Natural killer cell (primary cell): ENCODE measurements at places on chromosomes 6 and 20.

GRCh38 chr6:75176076-75176582 lies 29.7 kb downstream of the COL12A1 start:
- no peak for DNase-seq

GRCh38 chr20:45016089-45016671 lies 49.9 kb downstream of the STK4 start:
- no peak for DNase-seq

DNA sequence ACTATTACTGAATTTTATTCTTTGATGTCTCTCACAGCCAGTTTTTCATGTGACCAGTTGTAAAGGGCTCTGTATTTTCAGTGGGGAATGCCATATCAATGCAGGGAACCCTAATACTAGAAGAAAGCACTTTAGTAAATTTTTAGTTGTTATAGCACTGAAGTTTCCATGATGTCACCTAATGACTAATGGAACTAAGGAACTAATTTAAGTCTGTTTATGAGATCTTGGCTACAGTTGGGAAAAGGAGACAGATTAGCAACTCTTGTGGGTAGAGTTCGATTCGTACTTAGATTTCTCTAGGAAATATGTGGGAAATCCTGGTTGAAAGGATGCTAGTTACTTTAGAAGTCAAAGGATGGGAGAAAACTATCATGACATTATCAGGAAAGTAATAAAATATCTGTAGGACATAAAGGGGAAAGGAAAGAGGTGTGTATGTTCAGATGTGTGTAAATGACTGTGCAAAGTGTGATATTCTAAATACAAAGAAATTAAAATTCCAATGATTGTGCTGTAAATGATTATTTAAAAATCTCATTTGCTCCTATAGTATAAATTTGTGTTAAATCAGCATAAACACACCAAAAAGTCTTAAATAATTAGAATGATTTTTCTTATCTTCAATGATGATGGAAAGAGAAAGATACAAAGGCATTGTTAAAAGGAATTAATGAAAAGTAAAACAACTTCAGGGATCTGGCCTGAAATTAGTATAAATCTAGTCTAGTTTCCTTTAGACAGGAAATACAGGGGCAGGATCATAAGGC lies 103.4 kb downstream of the LRRC1 start:
- DNase-seq: no peak

DNA sequence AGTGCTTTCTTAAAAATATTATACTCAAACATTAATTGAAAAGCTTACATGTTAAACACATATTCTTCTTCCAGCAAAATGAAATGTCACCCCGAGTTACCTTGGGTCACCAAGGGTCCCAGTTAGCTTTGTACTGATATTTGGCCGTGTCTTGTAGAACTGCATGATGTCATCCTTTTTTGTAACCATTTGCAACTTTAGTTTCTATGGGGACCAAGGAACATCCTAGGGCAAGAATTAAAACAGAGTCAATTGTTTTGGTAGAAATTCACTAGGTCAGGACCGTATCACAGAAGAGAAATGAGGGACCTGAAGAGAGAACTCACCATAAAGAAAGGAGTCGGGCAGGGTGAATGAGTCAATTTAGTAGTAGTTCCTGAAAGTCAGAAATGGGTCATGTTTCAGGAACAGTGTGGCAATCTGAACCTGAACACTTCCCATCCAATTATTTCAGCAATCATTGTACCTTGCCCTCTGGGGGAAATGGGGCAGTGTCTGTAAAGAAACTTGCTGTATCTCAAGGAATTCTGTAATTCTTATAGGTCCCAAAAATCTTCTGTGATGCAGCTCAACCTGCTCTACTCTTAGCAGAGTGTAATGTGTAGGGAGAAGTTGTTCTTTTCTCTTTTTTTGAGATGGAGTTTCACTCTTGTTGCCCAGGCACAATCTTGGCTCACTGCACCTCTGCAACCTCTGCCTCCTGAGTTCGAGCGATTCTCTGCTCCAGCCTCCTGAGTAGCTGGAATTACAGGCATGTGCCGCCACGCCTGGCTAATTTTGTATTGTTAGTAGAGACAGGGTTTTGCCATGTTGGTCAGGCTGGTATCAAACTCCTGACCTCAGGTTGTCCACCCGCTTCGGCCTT lies 5.3 kb upstream of the AKAP7 start:
- no peak for DNase-seq

GRCh38 chr20:2521369-2522305 lies 12.9 kb upstream of the ZNF343 start:
- DNase-seq: no peak

DNA sequence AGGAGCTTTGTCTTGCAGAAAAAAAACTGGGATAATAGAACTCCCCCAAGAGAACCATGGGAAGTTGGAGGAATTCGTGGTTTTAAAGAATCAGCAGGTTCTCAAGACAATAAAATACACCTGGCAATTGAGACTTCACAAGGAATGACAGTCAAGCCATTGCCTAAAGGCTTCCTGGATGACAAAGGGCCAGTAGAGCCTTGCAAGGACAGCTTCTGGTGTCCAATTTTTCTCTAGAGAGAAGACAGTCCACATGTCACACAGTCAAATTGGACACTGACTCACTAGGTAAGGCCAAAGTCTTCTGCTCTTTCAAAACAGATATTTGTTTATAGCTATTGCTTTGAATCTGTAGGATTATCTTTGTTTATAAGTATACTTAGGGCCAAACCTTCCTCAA lies 80.3 kb upstream of the BMP5 start:
- no peak for DNase-seq

GRCh38 chr6:107102414-107102805 lies 12.9 kb downstream of the BEND3 start:
- no peak for DNase-seq

DNA sequence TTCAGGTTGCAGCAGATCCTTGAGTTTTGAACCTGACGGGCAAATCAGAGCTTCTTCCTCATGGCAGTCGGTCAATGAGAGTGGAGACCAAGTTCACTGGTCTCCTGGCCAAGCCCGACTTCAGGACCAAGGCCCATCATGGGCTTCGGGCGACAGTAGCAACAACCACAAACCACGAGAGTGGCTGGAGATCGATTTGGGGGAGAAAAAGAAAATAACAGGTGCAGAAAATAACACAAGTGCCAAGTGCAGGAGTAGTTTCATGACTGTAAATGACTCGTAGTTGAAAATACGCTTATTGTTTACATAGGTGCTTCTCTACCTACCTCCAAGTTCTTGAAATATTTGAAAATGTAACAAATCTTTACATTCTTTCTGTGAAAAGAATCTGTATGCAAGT lies 56.1 kb downstream of the DCBLD1 start:
- no peak for DNase-seq

DNA sequence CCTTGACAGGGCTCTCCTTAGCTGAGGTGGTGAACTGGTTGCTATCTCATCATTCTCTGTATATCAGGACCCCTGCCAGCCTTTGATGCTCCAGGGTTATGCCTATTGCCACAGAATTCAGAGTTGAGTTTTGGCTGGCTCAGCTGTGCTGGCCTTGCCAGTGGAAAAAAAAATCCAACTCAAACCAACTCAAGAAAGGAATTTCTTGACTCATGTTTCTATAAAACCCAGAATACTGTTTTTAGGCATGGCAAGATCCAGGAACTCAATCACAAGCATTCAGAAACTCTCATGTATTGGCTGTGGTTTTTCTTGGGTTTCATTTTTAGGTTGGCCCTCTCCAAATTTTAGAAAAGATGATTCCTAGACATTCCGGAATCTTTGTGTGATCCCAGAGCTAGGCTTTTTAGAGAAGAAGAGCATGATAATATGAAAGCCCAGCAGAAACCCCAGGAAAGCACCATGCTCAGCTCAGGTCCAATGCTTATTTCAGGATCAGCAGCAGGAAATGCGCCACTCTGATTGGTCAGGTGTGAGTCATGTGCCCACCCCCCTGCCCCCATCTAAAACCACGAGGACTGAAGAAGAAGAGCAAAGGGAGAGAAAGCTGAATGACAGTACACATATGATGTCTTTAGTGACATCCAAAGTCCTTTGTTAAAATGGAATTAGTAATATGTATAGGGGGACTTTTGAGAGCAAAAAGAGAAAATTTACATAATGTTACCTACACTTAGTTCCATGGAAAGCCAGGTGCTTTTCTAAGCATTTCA lies 122.9 kb downstream of the RNF144B start:
- DNase-seq: no peak

GRCh38 chr6:114024746-114025145 lies 53.8 kb upstream of the HDAC2 start:
- no peak for DNase-seq

- no peak for DNase-seq
Measured at GRCh38 chr6:158387578-158387977, 75.3 kb downstream of the TULP4 start.

DNA sequence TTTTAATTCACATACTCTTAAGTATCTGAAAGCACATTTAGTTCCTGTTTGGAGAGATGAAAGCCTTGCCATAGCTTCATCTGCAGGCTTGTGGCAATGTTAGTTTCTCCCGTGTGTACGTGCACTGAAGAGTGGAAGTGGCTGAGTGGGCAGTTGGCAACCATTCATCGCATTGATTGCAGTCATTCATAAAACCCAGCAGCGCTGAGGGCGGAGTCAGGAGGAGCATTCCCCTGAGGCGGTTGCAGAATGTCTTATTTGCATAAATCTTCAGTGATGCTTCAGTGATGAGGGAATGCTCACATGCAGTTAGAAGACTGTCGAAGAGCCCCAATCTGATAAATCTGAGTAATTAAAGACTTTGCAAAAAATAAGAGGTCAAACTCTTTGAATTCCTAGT lies 79.1 kb downstream of the RIMS1 start:
- DNase-seq: no peak

DNA sequence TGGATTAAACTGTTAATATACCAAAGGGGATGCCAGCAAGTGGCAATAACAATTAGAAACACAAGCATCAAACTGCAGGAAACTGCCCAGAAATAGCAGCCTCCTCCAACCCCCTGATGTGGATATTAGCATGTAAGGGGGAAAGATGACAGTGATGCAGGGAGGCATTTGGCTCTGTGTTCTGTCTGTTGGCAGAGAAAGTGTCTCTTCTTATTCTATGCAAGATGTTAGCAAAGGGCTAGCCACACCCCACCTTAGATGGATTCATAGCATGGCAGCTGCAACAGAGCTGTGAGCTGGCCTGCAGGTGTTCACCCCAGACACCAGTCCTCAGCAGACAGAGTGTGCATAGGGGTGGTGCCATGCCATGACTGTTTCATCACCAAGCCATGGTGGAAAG lies 38.0 kb downstream of the SCP2D1 start:
- DNase-seq: no peak

GRCh38 chr6:151140767-151141166 lies 99.0 kb upstream of the AKAP12 start:
- DNase-seq: no peak

GRCh38 chr6:137522831-137523230 lies 28.6 kb upstream of the OLIG3 start:
- DNase-seq: no peak

DNA sequence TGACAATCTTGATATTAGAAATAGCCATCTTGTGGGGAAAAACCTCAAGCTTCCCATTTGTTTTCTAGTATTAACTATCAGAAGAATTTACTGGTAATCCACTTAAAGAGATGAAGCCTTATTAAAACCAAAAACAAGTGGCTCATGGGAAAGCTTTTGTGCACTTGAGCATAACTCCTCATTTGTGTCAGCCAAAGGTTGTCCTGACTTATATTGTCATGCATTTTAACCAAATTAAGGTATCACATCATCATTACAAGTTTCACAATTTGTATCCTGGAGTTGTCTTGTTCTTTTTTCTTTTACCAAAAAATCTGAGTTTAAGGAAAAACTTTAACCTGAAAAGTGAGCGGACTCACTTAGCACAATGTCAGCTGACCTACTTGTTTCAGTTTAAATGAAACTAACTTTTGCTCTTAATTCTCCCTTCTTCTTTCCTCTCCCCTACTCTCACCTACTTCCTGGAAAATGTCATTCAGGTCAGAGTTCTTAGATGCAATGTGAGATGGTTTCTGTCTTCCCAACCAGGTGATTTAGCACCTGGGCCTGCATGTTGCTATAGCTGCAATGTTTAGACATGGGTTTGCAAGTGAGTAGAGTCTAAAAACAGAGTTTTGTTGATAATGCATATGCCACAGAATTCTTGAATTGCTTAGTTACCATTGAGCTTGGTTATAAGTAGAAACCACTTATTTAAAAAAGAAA lies 82.8 kb downstream of the TNFAIP3 start:
- DNase-seq: peak; percentile 66

- peak; percentile 79 for DNase-seq
Measured at GRCh38 chr6:42783177-42783875, 1.5 kb downstream of the BICRAL start.
